ENCODE measurements at places on chromosomes 2 and 18.

GRCh38 chr2:124450481-124450880 lies 425.4 kb downstream of the CNTNAP5 start:
- DNase-seq = no peak

DNA sequence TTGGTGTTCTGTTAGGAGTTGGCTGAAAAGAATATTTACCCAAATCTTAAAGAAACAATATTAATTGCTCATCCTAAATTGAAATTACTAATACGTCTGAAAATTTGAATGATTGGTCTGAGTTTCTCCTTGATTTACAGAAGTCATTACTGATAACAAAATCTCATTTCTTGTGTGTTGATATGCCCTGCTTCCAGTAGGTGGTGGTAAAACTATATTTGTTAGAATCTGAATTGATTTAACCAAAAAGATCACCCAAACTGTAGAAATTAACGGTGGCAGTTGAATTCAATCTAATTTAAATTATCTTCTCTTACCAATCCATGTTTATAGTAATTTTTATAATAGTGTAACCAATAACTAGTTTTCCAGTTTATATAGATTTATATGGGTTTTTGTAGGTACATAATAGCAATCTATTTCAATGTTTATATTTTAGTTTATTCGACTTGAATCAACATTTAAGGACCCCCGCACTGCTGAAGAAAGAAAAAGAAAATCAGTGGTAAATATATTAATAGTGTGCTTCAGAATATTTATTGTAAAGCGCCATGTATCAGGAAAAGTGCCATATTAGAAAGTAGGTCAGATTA lies 38.3 kb downstream of the PAPOLG start:
- peak; percentile 11 for DNase-seq

- no peak for DNase-seq
Observed at GRCh38 chr2:1964659-1965058, 220.3 kb upstream of the PXDN start.

GRCh38 chr18:69948919-69949537 lies 1.4 kb upstream of the CD226 start:
- peak; percentile 10 for DNase-seq

DNA sequence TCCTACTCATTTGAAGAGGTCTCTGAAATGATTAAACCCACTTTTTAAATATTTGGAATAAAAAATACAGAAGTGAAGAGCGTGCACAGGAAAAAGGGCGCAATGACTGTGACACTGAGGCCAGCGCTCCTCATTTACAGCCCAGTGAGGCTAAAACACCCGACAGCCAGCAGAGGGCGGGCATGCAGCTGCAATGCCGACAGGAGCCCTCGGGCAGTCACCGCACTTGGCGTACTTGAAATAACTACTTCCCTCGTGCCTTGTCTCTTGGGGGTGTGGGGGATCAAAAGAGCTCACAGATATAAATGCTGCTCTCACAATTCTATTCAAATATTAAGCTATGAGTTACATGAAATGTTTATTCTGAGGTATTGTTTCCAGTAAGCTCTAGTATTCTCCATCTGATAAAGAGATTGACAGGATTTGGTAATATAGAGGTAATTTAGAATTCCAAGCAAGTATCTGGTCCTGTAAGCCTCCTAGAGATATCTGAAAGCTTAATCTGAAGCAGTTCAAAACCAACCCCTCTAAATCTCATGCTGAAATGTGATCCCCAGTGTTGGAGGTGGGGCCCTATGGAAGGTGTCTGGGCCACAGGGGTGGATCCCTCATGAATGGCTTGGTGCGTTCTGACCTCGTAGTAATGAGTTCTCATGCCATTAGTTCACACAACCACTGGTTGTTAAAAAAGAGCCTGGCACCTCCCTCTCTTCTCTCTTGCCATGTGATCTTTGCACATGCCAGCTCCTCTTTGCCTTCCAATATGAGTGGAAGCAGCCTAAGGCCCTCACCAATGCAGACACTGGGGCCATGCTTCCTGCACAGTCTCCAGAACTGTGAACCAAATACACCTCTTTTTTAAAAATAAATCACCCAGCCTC lies 93.6 kb downstream of the ZAP70 start:
- peak; percentile 72 for DNase-seq

DNA sequence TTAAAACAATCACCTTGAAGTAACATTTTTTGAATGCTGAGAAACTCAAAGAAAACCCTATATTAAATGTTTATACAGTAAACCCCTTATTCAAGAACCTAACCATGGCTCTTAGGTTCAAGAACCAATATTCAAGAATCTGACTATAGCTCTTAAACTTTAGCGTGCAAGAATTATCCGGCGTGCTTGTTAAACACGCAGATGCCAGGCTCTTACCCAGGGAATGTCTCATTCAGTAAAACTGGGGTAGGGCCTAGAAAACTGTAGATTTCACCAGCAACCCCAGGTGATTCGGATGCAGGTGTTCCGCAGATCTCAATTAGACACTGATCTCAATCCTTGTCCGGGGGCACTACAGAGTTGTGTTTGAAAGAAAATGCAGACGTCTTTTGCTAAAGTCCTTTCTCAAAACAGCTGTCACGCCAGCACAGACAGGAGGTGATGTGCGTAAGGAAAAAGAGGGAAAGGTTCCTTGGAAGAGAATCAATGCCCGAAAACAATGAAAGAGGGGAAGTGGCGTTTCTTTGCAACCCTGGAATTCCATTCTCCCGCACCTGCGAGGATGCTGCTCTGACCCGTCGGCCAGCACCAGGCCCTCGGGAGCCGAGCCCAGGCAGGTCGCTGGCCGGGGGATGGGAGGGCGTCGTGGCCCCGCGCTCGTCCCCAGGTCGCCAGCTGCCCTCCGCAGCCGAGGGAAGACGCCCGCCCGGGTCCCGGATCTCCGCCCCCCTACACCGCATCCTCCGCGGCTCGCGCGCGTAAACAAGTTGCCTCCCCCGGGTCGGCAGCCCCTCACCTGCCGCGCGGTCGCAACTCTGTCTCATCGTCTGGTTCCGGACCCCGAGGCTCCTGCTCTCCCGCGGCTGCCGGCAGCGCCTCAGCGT lies 851 bp downstream of the EIF2AK3 start:
- no peak for DNase-seq

- no peak for DNase-seq
Observed at GRCh38 chr2:84855731-84856130, 25.2 kb downstream of the TRABD2A start.

- peak; percentile 39 for DNase-seq
Observed at GRCh38 chr2:99883358-99883757, 259.0 kb downstream of the AFF3 start.

GRCh38 chr2:191385416-191386160 lies 140.4 kb downstream of the MYO1B start:
- no peak for DNase-seq

Measured in fibroblast of upper back skin (primary cell).